NB4 (cell line): ENCODE measurements at places on chromosomes 5 and 9.

DNA sequence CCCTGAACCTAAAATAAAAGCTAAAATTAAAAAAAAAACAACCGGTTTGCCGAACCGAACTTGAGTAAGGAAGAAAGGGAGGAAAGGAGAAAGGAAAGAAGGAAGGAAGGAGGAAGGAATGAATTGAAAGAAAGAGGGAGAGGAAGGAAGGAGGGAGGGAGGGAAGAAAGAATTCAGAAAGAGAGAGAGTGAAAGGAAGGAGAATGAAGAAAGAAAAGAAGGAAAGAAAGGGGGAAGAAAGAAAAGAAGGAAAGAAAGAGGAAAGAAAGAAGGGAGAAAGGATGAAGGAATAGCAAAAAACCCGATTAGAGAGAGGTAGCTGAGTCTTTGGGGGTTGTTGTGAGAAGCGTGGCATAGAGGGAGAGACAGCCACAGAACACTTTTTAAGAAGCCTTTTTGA lies 121.4 kb downstream of the FGF18 start:
- no peak for DNase-seq

GRCh38 chr5:2169850-2170760 lies 287.4 kb upstream of the IRX4 start:
- no peak for DNase-seq

- DNase-seq, result no peak
Measured at GRCh38 chr9:122126331-122127261, 33.0 kb downstream of the NDUFA8 start.

GRCh38 chr9:78035383-78035993 lies 3.9 kb upstream of the GNAQ start:
- DNase-seq, result peak; percentile 89

DNA sequence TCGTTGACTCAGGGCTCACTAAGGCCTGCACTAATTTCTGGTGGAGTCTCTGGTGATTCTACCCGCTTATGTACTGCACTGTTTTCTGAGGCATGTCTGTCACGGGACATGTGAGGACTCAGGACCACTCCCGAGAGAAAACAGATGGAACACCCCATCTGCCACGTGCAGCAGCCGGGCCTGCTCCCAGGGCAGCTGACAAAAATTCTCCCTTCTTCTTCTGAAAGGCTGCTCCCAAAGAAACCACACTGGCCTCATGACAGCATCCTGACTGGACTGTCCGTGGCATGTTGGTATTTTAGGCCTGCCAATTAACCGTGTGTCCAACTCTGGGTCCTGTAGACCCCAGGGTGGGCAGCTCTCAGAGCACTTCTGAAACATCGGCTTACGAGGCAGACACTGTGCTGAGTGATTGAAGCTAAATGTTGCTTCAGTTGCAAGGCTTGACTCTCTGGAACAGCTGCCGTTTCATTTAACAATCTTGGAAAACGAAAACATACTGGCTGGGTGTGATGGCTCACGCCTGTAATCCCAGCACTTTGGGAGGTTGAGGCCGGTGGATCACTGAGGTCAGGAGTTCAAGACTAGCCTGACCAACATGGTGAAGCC lies 39.0 kb downstream of the FAM240B start:
- no peak for DNase-seq

DNA sequence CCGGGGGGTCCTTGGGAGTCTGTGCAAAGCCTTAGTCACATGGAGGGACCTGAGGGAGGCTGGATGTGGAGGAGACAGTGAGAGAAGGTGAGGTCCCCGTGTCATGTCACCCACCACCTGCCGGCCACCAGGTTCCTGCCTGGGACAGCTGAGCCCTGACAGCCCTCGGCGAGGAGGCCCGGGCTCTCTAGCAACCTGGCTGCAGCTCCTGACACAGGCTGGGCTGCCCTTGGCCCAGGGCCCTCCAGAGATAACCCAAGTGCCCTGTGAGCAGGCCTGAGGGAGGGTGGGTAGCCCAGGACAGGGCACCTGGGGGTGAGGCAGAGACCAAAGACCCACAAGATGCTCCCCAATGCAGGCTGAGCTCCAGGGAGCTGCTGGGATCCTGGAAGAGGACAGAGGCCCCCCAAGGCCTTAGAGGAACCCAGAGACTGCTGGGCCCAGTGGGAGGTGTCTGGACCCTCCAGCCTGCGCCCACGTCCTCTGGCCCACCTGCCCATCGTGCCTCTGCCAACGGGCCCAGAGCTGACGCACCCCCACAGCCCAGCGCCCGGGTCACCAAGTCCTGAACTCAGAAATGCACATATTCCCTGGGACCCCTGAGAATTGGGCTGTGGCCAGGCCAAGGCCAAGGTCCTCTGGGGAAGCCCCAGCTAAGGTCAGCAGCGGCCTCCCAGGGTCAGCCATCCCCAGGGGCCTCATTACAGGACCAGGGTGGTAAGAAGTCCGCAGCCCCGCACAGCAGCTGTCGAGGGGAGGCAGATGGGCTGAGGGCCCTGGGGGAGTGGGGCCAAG lies 8.8 kb upstream of the PTGDS start:
- no peak for DNase-seq

DNA sequence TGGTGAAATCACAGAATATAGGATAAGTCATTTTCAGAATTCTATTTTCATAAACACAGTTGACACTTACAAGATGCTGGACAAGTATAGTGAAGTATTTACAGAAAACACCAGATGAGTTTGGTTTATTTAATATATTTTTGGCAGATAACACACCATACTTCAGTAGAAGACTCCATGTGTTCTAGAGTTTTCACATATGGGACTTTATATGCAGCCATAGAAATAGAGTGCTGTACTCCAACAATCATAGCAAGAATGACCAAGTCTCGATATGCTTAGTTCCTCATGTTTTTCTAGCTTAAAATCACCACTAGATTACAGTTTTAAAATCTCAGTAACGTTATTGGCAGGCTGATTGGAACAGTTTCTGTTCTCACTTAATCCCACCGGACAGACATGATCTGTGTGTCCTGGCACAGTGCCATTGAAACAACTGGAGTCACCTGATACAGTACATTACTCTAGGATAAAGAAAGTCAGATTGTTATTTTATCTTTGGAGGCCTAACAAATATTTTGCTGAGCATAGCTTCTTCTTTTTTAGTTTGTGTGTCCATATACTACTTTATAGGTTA lies 45.8 kb upstream of the ERBIN start:
- no peak for DNase-seq

- DNase-seq, result peak; percentile 67
Measured at GRCh38 chr5:138601444-138601843, 26.2 kb upstream of the HSPA9 start.

DNA sequence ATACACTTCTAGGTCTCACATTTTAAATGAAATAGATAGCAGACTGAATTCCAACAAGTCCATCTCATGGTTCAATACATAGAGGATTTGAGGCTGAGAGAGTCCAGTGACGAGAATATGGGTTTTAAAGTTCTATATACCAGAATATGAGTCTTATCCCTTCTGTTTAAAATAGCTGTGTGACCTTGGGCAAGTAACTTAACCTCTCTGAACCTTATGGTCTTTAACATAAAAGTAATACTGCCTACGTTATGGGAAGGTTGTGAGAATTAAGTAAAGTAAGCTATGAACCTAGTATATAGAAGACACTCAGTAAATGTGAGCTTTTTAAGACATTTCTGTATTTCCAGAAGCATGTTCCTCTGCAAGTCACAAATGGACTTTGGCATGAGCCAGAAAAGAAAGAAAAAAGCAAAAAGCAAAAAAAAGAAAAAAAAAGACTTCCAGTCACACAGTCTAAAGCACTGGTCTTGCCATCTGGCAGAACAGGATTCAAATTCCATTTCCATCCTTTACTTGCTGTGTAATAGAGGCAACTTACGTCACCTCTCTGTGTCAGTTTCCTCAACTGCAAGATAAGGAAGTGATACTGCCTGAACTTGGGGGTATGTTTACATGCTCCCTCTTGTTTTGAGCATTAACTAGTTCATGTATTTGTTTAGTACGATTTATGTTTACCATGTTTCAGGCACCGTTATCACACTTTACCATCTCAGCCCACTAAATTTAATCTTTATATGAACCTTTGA lies 248.2 kb downstream of the TRIM32 start:
- no peak for DNase-seq

DNA sequence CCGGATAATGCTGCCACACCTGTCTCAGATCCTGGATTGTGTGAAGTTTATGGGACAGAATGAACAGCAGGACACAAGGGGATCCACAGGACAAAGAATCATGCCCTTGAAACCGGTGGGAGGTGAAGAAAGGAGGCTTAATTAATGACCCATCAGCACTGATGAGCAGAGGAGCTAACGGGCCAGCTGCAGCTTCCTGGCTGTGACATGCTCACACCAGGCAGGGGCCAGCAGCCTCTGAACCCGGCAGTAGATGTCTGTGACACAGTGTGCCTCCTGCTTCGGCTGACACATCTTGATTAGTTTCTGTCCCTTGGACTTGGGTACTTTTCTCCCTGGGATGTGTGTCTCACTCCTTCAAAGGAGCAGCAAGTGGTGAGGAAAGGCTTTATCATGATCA lies 328.8 kb upstream of the BRINP1 start:
- DNase-seq, result no peak

GRCh38 chr5:74490814-74491213 lies 149.7 kb downstream of the ENC1 start:
- DNase-seq, result no peak

GRCh38 chr9:121989010-121989409 lies 104.1 kb downstream of the TTLL11 start:
- DNase-seq, result no peak

- DNase-seq, result no peak
Measured at GRCh38 chr5:72702881-72703434, 113.5 kb upstream of the TNPO1 start.

- DNase-seq, result no peak
Measured at GRCh38 chr9:90307167-90307833, 335.3 kb downstream of the DIRAS2 start.

DNA sequence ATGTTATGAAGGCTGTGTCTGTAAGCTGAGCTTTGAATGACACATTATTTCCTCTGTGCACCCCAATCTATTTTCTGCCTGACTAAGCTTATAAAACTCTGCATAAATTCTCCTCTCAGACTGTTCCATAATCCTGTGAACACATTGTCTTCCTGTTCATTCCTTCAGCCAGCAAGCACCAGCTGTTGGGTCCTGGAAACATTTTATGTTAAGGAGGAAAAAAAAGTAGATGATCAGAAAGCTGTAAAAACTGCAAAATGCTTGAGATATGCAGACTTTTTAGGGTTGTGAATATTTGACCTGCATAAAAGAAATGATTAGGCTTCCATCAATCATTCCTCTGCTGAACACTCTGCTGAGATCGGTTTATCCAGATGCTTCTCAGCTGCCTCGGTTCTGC lies 1246.0 kb upstream of the DMAC1 start:
- no peak for DNase-seq

DNA sequence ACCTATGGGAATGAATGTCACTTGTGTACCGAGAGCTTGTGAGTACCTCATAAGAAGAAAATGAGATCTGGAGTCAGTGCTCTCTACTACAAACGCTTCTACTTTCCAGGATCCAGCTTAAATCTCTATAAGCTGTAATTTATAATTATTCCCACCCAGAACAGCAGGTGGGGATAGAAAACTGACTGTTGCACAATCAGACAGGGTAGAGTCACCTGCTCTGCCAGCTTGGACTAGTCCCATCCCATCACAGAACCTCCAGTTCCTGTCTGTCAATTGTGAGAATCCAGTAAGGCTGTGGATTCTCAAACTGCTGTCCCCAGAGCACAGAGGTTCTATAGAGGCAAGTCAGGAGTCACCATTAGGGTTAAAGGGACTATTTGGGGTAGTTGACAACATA lies 2.0 kb downstream of the SPINK7 start:
- DNase-seq, result no peak

GRCh38 chr5:5793242-5794117 lies 371.0 kb downstream of the ICE1 start:
- no peak for DNase-seq

GRCh38 chr5:77397686-77398292 lies 94.3 kb downstream of the WDR41 start:
- DNase-seq, result no peak

GRCh38 chr5:139668064-139668880 lies 20.1 kb downstream of the CXXC5 start:
- DNase-seq, result no peak

GRCh38 chr5:149776361-149777305 lies 46.5 kb downstream of the PPARGC1B start:
- no peak for DNase-seq

GRCh38 chr5:167177736-167178135 lies 1113.7 kb upstream of the WWC1 start:
- DNase-seq, result no peak

GRCh38 chr9:18703151-18703900 lies 229.4 kb downstream of the ADAMTSL1 start:
- no peak for DNase-seq

DNA sequence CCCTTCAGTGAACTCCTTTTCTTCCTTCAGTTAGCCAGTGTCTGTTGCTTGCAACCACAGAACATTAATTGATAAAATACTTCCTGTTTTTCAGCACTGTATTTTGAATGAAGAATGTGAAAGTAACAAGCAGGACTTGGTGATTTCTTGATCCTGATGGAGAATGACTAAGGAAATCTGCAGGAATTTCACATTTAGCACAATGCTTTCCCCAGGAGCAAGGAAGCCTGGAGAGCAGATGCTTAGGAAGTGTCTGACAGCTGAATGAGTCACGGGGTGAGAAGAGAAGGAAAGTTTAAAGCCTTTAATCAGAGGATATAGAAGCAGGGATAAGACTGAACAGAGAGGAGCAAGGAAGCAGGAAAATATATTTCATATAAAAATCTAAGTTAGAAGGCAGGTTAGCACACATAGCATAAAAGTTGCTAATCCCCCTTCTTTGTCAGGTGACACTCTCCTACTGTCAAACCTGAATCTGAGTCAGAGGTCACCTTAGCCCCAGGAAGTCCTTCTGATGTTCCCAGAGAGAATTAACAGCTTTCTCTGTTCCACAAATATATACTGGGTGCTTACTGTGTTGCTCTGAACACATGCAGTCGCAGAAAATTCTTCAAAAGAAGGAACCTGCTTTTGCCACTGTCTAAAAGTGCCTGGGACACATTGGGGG lies 59.7 kb downstream of the GNA14 start:
- DNase-seq, result peak; percentile 57

DNA sequence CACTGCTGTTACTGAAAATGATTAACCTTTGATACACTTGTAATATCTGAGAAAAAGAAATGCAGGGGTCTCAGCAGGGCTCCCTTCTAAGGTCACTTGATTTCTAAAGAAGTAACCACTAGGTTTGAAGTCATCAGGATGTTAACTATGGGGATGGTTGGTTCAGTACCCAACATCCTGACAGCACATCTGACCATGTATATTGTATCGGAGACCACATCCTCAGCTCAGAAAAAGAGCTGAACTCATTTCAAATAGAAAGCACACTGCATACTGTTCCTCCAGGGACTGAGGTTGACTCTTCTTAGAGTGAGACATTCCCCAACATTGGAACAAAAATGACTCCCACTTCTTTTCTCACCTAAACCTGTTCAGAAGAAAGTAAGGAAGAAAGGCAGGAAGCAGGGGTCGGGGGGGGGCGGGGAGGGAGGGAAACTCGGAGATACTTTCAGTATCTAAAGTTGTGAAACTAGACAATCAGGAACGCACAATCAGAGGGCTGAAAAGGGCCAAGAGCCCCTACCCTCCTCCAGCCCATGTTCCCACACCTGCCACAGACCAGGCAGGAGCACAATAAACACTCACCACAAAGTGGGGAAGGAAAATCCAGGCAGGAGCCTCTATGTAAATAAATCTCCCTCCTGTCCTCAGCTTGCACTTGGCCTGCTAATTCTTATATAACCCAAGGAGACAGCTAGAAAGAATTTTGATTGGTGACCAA lies 730 bp upstream of the GZMA start:
- no peak for DNase-seq
